ENCODE measurements at places on chromosomes 11 and 22.
A peak's percentile ranks its signal among the peaks of the same experiment; 100 is the strongest.

DNA sequence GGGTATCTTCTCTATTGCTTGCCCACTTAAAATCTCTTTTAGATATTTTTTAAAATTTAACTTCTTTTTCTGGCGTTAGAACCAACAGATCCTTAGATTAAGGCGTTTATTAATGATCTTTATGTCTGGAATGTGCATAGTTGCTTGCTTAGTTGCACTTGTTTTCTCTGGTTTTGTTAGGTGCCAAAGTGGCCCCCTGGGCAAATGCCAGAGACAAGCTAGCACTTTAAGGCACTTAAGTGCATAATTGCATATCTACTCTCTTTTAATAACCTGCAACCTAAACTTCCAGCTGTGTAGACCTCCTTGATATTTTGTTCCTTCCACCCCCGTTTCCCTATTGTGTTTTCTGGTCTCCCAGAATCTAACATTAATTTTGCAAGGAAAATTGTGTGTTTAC is 3.3 kb downstream of the RBM4 start:
- no peak for DNase-seq

- DNase-seq: peak; percentile 95
Observed at GRCh38 chr11:13333456-13333957, 55.9 kb downstream of the BMAL1 start.

DNA sequence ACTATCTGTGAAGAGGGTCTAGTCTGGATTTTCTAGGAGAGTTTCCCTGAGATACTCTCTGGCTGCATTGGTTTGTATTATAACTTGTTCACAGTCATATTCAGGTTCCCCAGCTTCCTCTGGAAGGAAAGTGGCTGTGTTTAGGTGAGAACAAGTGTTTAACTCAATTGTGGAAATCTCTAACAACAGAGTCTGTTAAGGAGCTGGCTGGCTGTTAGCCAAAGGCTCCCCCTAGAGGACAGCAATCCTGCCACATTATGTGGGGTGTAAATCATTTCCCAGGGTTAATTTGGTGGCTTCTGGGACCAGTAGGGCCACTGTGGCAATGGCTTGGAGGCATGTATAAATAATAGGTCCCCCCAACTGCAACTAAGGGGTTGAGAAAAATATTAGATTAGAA is 18.4 kb downstream of the MS4A6E start:
- peak; percentile 54 for DNase-seq

DNA sequence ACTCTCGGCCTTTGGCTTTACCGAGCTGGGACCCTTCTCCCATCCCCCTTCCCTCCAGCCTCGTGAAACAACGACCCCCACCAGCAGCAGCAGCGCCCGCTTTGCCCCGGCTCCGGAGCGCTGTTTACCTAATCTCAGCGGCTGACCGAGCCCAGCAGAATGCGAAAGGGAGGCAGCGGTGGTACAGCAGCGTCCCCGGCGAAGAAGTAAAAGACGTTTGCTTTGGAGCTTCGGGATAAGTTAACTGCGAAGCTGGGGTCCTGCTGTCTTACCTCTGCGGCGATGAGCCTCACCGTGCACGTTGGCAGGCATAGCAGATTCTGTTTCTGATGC is 2.0 kb upstream of the LARGE1 start:
- DNase-seq: no peak

DNA sequence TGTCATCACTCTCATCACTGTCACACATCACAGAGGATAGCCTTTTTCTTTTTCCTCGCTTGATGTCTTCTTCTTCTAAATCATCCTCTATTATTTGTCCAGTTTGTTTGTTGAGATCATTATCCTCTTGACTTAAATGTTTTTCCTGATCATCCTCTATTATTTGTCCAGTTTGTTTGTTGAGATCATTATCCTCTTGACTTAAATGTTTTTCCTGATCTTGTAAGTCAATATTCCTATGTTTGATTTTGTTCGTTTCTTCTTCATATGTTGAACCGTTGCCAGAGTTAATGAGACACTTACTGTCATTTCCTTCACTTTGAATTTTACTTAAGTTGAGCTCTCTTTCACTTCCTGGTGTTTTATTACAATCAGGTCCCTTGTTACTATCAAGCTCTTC is 5.6 kb downstream of the CCDC82 start:
- peak; percentile 15 for DNase-seq

Data from PC-3 (cell line).